ENCODE measurements at places on chromosomes 4 and X.

DNA sequence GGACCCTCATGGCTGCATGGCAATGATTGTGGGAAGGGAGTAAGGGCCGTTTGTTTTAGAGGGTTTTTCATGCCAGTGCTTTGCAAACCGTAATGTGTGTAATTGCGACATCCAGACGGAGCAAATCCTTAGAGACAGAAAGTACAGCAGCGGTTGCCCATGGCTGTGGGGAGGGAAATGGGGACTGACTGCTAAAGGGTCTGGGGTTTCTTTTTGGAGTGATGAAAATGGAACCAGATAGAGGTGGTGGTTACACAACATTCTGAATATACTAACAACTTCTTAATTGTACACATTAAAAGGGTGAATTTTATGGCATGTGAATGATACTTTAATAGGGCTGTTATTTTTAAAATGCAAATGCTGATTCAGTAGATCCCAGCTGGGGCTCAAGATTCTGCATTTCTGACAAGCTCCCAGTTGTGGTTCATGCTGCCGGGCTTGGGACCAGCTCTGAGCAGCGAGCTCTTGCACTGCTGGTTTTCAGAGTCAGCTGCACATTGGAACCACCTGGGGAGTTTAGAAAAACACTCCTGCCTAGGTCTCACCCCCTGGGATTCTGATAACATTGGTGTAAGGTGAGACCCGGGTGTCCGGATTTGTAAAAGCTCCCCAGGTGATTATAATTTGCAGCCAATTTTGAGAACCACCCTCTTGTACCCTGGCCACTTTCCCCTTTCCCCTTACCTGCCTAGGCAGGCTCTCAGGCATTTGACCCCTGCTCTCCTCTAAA is 47.7 kb downstream of the PRPS1 start:
- DNase-seq: no peak

DNA sequence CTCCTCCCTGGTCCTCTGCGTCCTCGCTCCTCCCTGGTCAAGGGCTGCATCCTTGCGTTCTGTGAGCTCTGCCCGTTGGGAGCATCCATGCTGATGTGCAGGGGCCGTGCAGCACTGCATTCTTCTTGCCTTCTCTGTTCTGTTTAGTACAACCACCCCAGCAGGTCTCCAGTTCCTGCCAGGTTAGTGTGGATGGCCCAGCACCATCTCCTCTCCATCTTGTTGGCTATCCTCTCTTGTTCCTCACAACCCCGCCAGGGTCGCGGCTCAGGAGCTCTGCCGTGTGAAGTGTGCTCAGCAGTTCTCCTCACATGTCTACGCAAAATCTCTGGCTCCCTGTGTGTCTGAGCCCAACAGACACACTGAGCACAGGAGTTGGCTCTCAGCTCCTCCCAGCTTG is 10.4 kb upstream of the MAEA start:
- no peak for DNase-seq

DNA sequence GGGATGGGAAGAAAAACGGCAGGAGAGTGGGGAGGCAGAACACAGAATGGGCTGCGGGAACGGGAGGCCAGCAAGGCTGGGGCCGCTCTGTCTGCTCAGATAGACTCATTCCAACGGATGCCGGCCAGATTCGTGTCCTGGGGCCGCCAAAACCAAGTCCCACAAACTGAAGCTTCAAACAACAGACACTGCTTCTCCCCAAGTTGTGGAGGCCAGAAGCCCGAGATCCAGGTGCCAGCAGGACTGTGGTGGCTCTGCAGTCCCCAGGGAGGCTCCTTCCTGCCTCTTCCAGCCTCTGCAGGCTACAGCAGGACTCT is 100.6 kb downstream of the ADRA2C start:
- no peak for DNase-seq

DNA sequence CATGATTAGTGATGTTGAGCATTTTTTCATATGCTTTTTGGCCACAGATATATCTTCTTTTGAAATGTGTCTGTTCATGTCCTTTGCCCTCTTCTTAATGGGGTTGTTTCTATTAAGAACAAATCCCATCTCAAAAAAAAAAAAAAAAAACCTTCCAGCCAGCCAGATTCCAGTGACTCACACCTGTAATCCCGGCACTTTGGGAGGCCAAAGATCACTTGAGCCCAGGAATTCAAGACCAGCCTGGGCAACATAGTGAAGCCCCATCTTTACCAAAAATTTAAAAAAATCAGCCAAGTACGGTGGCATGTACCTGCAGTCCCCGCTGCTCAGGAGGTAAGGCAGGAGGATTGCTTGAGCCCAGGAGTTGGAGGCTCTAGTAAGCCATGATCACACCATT is 5.1 kb downstream of the RAB33B start:
- no peak for DNase-seq

GRCh38 chr4:7571001-7571400 is 136.3 kb upstream of the PSAPL1 start:
- no peak for DNase-seq

- no peak for DNase-seq
These were observed 151.8 kb downstream of the POU4F2 start for GRCh38 chr4:146790515-146790914.

DNA sequence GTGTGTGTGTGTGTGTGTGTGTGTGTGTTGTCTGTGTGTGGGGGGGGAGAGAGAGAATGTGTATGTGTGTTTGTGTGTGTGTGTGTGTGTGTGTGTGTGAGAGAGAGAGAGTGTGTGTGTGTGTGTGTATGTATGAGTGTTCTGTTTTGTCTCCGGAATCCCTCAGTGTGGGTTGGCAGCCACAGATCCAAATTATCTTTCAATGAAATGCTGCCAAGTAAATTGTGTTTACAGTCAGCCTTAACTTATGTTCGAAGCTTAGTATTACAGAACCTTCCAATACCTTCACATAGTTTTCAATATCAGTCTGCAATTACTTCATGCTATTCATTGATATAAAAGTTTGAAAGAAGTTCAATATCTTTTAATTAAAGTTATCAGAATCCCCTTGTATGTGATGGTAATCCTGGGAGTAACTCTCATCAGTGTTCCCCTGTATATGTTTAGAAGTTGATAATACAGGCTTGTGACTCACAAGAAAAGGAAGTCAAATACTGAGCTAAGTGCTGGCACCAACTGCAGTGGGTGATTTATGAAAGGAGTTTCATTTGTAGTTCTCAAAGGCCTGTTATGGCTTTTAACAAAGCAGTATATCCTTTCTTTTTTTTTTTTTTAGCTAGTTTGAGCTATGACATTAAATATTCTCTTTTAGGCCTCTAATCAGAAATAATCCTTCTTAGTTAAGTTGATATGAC is 51.6 kb upstream of the HTR2C start:
- no peak for DNase-seq

Data from 8988T (cell line).